NCI-H2081 (cell line): ENCODE measurements at places on chromosomes 7 and 10.
A peak's percentile ranks its signal among the peaks of the same experiment; 100 is the strongest.

DNA sequence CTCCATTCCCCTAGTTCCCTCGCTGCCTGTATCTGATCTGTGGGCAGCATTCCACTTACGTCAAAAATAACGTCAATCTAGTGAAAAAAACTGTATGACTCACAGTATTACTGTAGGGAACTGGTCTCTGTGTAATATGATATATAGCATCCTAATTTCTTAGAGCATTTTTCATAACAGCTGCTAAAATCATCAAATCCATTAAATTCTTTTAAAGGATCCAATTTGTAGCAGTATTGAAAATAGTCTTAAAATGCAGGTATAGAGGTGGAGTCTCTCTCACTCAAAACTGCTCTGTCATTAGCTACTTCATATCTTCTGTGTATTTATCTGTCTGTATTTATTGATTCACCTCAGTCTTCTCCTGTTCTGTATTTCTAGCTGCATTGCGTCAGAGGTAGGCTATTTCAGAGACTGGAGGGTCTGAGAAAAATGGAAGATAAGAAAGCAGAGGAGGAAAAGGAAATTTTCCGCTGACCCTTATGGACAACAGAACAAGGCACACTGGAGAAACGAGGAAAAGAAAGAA lies 59.9 kb downstream of the PON1 start:
- DNase-seq: no peak

- no peak for DNase-seq
Observed at GRCh38 chr7:100974021-100974420, 4.7 kb downstream of the MUC12 start.

- no peak for DNase-seq
Observed at GRCh38 chr10:122475100-122475499, 13.7 kb downstream of the HTRA1 start.

GRCh38 chr7:32068411-32069101 lies 1.7 kb downstream of the PDE1C start:
- DNase-seq: no peak

DNA sequence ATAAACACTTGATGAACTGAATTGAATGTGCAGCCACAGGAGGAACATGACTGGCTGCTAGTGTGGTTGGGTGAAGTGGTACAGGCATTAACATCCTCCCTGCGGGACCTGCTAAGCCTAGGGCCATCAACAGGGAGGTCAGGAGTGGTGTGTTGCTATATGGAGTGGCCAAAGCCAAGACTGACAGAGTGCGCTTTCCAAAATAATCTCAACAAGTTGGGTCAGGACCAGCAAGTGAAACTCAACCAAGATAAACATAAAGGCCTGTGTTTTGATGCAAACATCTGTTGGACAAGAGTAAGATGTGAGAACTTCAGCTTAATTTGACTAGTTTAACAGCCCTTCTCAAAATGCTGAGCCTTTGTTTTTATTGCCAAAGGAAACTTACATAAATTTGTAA lies 97.7 kb downstream of the WDFY4 start:
- DNase-seq: no peak

DNA sequence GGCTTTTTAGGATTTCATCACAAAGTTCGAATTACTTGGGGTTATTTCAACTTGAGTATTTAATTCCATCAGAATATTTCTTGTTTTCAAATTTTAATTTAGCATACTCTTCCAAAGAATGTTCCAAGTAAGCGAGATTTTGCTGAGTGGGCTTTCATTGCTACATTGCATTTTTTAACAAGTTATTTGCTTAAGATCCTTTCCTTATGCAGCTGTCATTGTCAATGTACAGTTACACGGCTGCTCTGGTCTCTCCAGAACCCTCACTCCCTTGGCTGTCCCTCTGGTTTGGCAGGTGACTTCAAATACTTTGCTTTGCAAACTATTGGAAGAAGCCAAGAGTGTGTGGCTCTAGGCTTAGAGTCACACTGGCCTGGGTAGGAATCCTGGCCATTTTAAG lies 80.0 kb downstream of the CFAP58 start:
- DNase-seq: no peak

DNA sequence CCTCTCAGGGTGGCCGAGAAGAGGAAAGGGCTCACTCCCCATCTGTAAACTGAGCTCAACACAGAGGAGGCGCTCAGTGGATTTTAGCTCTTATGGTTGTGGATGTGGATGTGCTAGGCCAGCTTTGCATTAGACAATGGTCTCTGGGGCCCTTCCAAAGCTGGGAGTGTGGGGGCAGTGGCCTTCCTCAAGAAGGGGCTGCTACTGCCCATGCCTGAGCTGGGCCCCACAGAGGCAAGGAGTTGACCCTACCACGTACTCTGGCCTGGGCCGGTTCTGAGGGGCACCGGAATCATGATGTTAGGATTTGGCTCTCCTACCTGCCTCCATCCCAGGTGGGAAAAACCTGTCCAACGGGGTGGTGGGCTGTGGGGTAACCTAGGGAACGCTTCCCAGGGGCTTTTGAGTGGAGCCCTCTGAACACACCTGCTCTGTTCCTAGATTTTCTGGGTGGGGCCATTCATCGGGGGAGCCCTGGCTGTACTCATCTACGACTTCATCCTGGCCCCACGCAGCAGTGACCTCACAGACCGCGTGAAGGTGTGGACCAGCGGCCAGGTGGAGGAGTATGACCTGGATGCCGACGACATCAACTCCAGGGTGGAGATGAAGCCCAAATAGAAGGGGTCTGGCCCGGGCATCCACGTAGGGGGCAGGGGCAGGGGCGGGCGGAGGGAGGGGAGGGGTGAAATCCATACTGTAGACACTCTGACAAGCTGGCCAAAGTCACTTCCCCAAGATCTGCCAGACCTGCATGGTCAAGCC lies 11.5 kb downstream of the AQP1 start:
- DNase-seq: no peak

DNA sequence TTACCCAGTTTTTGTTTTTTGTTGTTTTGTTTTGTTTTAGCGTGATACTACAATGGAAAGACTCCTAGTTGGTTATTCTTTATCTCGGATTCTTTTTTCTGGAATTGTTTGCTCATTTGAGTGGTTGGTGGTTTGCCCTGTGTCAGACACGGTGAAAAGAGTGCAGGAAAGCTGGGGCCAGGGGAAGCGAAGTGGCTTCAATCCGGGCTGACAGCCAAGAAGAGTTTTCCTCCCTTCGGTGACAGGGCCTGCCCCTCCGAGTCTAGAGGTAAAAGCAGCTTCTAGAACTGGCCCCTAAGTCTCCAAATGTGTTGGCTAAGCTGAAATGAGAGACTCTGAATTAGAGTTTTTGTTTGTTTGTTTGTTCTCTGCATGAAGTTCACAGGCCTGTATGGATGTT lies 5.7 kb upstream of the AP5Z1 start:
- no peak for DNase-seq

DNA sequence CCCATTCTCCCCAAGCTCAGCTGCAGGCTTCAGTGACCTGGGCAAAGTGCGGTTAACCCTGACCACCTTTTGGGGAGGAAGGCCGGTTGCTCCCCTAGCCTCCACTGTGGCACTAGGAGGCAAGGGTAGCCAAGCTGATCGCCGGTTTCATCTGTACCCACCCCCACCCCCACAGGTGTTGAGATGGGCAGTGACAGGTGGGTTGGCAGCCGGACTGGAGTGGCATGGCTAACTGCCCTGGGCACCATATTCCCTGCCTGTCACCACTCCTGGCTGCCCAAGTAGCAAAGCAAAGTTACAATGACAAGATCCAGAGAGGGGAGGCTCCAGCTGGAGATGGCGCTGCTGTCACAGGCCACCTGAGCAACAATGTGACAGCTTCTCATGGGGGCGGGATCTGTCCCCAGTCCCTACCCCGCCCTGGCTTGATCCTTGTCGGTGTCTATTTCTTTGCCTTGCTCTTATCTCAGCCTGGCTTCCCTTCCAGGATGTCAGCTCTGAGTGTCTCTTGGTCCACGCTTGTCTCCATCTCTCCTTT lies 27.0 kb upstream of the BMS1 start:
- no peak for DNase-seq

DNA sequence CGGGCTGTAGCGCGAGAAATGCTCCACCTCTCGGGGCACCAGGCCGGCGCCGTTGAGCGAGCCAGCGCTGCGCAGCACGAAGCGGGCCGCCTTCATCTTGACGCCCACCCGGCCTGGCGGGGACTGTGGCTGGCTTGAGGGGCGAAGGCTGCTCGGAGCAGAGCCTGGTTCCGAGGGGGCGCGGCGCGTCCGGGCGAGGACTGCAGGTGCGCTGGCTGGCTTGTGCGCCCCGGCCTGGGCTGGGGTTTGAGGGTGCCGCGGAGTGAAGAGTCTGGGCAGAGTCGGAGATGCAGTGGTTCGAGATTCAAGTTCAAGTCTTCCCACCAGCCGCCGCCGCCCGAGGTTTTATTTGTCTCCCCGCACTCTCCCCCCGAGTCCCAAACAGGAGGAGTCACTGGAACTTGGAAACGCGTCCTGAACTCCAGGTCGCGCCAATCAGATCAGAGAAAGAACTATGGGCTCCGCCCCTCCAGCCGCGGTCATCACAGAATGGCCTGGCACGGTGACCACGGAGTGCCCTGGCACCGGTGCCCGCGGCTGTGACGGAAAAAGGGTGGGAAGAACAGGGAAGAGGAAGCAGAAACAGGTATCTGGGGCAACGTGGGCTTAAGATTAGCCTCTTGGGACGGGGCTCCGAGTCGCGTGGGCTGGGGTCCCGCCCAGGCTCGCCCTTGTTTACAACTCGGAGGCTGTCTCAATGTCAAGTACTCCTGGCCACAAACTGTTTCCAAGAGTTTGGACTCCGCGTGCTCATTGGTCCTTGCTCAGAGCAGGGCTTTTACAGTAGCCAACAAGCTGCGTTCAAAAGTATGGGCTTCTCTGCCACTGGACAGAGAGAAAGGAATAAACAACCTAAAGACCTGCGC lies at the start of gene PDK4:
TSS of gene PDK4 (minus strand) at position 319 of the 866 bp plus-strand sequence. CDS start at position 96, 223 bp downstream.
- DNase-seq: peak; percentile 23

- no peak for DNase-seq
Observed at GRCh38 chr7:87105401-87105800, 45.9 kb upstream of the ELAPOR2 start.

- no peak for DNase-seq
Observed at GRCh38 chr10:71482620-71483019, 85.9 kb downstream of the CDH23 start.

GRCh38 chr10:4850397-4850796 lies 24.4 kb downstream of the AKR1E2 start:
- no peak for DNase-seq

DNA sequence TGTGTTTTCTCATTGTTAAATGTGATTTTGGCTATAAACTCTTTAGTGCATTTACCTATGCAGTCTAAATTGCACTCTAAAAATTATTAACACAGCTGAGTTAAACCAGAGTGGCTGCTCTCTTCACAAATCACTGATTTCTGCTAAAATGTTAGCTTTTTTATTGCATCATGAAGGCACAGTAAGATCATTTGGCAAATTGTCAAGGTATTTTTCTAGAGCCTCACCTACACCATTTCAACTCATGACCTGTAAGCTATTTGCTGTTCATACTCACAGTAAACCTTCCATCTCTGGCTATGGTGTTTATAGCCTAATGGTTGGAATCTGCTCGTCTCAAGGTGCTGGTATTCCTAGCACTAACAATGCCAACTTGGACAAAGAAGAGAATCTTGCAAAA lies 25.7 kb downstream of the NDUFB2 start:
- DNase-seq: no peak

DNA sequence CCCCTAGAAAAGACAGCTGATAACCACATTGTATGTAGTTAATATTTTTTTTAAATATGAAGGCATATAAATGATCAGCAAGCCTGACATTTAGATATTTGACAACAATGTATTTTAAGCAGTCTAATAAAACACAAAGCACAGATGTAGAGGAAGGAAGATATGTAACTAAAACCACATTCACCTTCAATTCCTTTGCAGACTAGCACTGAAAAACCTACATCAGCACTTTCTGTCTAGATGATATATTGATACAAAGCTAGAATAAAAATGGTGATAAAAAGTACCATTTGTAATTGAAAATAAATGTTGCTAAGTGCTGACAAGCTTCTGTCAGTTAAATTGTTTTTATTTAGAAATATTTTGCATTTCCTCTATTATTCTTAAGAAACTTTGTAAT lies 153.6 kb downstream of the IMMP2L start:
- no peak for DNase-seq

- DNase-seq: no peak
Observed at GRCh38 chr10:32412499-32412853, 33.5 kb upstream of the CCDC7 start.

GRCh38 chr7:99379043-99379577 lies 4.6 kb downstream of the ARPC1B start:
- no peak for DNase-seq
